HL-60 (cell line): ENCODE measurements at places on chromosomes 11 and 22.

GRCh38 chr11:10604340-10604748 lies 35.9 kb upstream of the LYVE1 start:
- DNase-seq = peak; percentile 66

DNA sequence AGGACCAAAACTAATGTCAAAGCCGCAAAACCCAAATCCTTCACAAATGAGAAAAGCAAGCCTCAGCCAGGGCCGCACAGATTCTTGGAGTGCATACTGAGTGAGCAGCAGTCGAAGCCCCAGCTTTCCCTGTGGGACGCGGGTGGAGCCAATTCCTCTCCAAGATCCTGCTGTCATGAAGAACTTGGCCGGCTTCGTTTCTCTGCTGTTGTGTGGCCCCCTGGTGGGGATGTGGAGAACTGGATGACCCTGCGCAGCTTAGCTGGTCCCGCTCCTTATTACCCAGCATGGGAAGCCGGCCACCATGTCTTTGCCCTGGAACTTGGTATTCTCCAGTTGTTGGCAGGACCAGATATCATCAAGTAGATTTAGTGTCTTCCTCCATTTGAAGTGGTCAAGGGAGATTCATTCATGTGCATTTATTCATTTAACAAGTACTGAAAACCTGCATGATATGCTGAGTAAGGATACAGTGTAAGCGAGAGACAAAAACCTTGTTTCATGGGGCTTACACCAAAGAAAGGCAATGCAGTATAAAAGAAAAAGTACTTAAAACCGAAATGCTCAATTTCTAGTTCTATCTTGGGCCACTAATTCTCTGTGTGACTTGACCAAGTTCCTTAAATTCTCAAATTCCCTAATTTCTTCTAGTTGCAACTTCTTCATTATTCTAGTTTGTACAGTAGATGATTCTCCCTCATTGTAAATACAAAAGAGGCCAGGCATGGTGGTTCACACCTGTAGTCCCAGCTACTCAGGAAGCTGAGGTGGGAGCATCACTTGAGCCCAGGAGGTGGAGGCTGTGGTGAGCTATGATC lies 56.7 kb upstream of the CRTAM start:
- peak; percentile 48 for DNase-seq

DNA sequence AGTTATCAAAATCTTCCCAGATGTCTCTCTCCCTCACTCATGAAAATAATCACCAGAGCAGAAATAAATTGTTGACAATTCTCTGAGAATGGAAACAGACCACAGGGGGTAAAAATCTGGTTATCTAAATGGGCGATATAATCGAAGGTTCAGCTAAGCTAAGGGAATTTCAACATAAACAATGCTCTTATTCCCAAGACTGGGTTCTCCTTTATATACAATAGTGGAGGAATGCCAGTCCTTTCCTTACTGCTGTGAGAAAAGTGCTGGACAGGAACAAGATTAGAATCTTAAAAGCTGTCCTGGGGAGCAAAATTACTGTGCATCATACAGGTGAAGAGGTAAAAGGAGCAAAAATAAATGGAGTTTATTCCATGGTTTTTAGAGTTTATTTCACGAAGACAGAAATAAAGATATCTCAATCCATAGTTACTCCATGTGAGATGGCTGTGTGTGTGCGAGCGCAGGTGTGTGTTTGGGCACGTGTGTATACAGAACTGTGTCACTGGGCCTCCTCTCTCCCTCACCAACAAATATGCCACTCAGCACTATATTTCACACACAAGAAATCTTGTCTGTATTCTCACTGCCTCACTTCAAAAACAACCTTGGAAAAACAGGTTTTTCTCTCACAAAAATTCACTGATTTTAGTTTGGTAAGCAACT lies 385.6 kb downstream of the DCDC1 start:
- DNase-seq = no peak

DNA sequence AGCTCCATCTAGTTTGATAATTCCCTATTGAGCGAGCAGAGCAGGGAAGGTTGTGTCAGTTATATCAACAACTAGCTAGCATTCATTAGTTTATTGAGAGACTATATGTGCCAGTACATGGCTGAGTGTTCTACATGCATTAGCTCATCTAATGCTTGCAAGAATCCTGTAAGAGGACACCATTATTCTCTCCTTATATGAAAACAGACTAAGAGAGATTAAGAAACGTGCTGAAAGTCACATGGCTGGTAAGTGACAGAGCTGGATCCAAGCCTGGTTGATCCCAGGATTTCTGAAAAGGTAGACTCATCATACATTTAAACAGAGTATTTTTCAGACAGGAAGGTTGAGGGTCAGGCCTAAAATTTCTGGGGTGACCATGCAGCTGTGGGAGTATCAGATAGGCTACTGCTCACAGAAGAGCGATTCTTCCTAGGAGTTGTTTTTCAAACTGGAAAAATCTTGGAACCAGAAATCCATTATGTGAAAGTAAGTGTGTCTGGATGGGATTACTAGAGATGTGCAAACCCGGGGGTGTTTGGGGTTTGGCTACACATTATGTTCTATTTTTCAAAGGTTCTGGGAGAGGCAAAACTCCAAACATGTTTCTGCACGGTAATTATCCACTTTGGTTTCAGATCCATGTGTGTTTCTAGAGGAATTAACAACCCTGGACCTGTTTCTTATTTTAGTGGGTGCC lies 213.3 kb downstream of the FAM76B start:
- DNase-seq = no peak

DNA sequence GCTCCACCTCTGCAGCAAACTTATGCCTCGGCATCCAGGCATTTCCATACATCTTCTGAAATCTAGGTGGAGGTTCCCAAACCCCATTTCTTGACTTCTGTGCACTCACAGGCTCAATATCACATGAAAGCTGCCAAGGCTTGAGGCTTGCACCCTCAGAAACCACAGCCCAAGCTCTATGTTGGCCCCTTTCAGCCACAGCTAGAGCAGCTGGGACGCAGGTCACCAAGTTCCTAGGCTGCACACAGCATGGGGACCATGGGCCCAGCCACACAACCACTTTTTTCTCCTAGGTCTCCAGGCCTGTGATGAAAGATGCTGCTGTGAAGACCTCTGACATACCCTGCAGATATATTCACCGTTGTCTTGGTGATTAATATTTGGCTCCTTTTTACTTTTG lies 24.7 kb upstream of the MTMR2 start:
- no peak for DNase-seq

- DNase-seq = no peak
These were observed 57.9 kb upstream of the SLC6A5 start for GRCh38 chr11:20541503-20541902.

DNA sequence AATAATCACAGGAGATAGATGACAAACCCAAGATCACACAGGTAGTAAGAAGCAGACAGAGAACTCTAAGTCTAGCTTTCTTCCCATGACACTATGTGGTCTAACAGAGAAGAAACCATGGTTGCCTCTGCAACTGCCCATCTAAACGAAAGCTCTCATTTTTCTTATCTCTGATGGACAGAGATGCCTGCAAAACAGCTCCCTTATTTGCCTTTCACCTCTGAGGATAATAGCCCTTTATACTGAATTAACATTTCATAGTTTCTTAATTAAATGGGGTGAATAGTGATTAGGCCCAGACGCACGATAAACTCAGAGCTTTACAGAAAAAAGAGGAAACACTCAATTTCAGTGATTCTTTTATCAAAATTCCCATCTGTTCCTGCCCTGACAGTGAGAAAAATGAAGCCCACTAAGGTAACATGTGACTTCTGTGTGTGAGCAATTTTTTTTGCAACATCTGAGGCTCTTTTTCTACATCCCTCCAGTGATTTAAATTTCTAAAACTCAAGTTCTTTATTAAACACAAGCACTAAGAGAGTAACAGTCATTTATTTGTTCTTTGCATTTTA lies 24.6 kb downstream of the OR2AG2 start:
- no peak for DNase-seq

GRCh38 chr11:7665473-7666291 lies 7.6 kb downstream of the CYB5R2 start:
- peak; percentile 48 for DNase-seq

GRCh38 chr11:35006389-35007128 lies 90.1 kb downstream of the PDHX start:
- DNase-seq = peak; percentile 55

- no peak for DNase-seq
These were observed 54.5 kb downstream of the TRIM44 start for GRCh38 chr11:35717043-35717442.

GRCh38 chr22:21714059-21714770 lies 21.4 kb downstream of the YPEL1 start:
- DNase-seq = no peak

GRCh38 chr11:14537134-14537599 lies 17.0 kb upstream of the PSMA1 start:
- peak; percentile 56 for DNase-seq

- DNase-seq = no peak
These were observed 13.4 kb upstream of the CTSD start for GRCh38 chr11:1776944-1777715.

- DNase-seq = no peak
These were observed 788.0 kb downstream of the BRD1 start for GRCh38 chr22:49039625-49040024.

DNA sequence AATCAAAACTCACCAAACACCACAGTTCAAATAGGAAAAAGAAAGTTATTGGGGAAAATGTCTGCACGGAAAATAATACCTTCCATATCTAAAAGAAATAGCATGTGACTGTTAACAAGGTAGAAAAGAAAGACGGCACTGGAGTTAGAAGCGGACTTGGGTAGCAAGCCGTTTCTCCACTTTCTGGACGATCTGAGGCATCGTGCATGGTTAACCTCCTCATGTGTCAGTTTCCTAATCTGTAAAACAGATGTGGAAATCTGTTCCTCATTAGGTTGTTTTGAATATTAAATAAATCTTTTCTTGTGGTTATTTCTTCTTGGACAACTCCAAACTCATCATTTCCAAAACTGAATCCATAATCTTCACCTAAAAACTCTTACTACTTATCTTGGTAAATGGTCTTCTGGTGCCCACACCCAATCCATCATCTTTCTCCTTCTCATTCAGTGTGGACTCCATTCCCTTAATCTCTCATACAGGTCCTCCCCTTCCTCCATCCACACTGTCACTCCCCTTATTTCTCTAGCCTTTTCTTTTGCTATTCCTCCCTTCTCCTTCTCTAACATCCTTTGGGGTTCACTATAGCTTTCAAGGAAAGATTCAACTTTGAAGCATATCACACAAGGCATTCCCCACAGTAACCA lies 53.5 kb downstream of the VSIG10L2 start:
- DNase-seq = no peak

GRCh38 chr11:110185121-110185591 lies 92.0 kb downstream of the ZC3H12C start:
- no peak for DNase-seq

GRCh38 chr11:1126491-1126926 lies 31.2 kb upstream of the MUC5AC start:
- no peak for DNase-seq

- DNase-seq = no peak
These were observed 42.1 kb upstream of the MYEOV start for GRCh38 chr11:69251639-69252489.

GRCh38 chr11:69327741-69328191 lies 33.8 kb downstream of the MYEOV start:
- DNase-seq = no peak

GRCh38 chr22:25354456-25354855 lies 135.0 kb downstream of the CRYBB2 start:
- no peak for DNase-seq

- no peak for DNase-seq
These were observed 3.2 kb upstream of the ST14 start for GRCh38 chr11:130156108-130157022.

DNA sequence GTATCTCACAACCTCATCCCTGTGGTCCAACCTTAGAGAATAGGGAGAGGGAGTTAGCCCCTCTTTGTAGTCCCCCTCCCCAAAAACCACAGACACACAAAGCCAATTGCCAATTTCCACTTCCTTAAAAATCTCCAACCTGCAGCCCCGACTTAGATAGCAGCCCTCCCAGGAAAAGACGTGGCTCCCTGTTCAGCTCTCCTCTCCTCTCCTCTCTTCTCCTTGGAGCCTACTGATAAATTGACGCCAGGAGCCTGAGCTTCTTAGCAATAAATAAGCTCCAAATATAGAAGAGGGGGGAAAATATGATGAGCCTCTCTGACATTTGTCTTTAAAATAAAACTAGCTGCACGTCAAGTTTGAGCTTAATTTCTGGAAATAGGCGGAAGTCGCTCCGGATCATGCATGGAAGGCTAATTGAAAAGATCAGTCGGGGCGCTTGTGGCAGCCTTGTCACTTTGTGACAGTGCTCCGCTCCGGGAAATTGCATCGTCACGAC lies 7.3 kb downstream of the PAX6 start:
- DNase-seq = no peak
